Karpas-422 (cell line): ENCODE measurements at places on chromosomes 13 and 19.

- no peak for DNase-seq
Measured at GRCh38 chr19:46356149-46357055, 9.5 kb downstream of the PPP5C start.

DNA sequence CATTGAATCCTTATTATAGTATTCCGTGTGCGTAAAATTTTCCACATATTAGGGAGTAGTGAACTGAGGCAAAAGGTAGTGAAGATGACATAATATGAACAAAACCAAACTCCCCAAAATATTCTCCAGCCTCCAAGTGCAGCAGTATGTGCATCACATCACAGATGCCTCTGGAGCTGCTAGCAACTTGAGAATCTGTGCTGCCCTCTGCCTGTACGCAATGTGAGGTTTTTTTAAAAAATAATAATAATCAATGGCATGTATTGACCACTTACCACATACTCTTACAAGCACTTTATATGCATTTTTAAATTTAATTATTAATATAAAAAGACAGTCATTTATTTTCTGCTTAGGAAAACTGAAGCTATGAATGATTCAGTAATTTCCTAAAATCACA, 583.0 kb upstream of the SPRY2 start:
- no peak for DNase-seq

GRCh38 chr13:28327373-28328270, 167.3 kb downstream of the FLT1 start:
- DNase-seq, result peak; percentile 26

DNA sequence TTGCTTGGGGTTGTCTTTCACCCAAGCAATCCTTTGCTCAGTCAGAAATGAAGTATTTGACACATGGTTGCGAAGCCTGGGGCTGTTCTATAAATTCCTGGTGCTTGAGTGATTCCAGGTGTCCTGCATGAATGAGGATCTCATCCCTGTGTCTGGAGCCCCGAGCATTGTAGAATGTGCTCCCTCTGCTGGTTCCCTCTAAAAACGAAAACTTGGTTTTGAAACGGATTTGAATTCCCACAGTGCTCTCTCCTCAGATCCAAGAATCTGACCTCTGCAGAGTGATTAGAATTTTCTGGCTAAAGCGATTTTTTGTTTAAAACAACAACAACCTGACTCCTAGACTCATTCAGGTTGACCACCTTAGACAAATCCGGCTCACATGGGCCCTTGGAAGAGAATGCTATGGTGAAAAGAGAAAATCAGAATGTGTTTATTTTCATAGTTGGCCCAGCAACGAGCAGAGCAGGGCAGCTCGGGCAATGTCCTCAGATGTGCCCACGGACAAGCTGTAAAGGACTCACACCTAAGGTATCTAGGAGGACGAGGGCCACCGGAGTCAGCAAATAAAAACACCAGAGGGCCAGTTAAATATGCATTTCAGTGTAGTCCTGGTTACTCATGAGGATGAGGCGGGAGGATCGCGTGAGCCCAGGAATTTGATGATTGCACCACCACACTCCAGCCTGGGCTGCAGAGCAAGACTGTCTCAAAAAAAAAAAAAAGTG, 8.7 kb upstream of the ATP12A start:
- DNase-seq, result no peak

DNA sequence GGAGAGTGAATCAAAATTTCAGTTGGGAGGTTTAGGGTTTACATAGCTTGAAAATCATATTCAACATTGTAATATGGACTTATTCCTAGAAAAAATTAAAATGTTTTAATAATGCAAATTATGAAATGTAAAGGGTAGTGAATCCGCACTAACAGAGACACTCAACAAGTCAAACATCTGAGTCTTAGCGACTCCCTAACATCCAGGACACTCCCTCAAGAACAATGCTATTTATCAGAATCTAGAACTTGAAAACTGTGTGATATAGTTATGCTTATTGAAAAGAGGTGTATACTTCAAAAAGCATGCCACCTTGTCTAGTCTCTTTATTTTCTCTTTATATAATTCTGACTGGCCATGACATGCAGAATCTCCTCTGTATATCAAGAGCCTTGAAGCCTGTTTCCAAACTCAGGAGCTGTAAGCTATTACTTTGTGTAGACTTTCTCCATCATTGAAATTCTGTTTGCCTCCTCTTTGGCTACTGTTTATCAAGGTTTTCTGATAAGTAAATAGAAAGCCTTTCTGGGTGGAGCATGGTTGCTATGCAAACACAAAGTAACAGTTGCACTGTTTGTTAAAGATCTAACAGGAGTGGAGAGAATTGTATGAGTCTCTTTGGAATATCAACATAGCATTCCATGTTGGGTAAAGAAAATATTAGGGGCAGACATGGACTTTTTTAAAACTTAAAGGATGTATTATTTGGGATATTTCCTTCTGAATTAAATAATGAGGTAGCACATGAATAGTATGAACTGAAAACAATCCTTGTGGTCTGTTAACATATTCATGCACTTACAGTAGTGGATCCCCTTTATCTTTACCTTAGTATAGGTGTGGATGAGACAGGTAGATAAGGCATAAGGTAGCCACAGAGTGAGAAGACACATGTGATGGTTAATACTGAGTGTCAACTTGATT, 56.4 kb upstream of the MBNL2 start:
- DNase-seq, result no peak

GRCh38 chr13:36298535-36299068, 988 bp upstream of the CCDC169 start:
- no peak for DNase-seq

DNA sequence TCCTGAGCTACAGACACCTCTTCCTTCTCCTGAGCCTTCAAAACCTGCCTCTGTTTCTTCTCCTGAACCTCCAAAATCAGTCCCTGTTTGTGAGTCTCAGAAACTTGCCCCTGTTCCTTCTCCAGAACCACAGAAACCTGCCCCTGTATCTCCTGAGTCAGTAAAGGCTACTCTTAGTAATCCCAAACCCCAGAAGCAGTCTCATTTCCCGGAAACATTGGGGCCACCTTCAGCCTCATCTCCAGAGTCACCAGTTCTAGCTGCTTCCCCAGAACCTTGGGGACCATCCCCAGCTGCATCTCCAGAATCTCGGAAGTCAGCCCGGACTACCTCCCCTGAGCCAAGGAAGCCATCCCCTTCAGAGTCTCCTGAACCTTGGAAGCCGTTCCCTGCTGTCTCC, 10.0 kb downstream of the CHAMP1 start:
- DNase-seq, result no peak

DNA sequence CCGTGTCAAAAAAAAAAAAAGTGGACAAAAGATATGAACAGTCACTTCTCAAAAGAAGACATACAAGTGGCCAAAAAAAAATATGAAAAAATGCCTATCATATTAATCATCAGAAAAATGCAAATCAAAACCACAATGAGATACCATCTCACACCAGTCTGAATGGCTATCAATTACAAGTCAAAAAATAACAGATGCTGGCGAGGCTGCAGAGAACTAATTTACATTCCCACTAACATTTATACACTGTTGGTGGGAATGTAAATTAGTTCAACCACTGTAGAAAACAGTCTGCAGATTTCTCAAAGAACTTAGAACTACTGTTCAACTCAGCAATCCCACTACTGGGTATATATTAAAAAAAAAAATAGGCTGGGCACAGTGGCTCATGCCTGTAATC, 26.5 kb upstream of the FOXO1 start:
- peak; percentile 95 for DNase-seq

GRCh38 chr13:111620586-111620985, 300.1 kb downstream of the TEX29 start:
- no peak for DNase-seq

GRCh38 chr19:40143612-40144011, 47.6 kb upstream of the MAP3K10 start:
- peak; percentile 74 for DNase-seq

- no peak for DNase-seq
Measured at GRCh38 chr13:62292714-62293480, 877.2 kb upstream of the PCDH20 start.

DNA sequence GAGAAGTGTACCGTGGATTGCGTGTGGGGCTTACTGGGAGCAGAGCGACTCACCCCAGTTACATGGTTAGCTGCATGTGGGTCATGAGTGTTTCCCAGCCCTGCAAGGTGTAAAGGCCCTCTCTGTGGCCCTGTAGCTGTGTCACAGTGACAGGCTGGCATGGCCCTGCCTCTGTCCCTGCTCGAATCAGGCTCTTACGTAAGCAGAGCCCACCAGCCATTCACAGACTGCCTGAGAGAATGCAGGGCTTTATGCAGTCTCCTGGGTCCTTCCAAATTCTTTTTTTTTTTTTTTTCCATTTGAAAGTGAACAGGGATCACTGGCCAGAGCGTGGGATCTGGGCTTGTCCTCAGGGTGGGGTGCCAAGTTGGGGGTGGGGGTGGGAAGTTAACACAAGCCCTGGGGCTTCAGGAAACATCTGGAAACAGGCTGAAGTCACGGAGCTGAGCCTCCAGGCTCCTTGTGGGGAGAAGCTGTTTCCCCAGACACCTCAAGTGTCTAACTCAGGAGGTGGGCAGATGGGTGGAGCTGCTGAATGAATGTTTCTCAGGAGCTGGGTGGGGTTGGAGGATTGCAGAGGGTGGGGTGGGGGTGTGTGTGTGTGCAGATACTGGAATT, 13.4 kb downstream of the TECR start:
- no peak for DNase-seq

GRCh38 chr13:101209206-101209893, 207.0 kb downstream of the NALCN start:
- DNase-seq, result no peak

GRCh38 chr13:93388701-93389100, 162.1 kb downstream of the GPC6 start:
- DNase-seq, result no peak
